Psoas muscle (tissue), 8 donors: ENCODE measurements at places on chromosomes 12 and 14. TPM values are rescaled to one million over a fixed set of nuclear protein-coding genes. Genes with fewer than 3 reads are reported as not detected.

KLRC2 gene
- not detected for total RNA-seq

RAD9B gene
- 4.2 TPM for total RNA-seq

MAPK1IP1L gene
- 34.1 TPM for total RNA-seq

TAS2R43 gene
- 0.36 TPM for total RNA-seq

ACSS3 gene
- 15.4 TPM for total RNA-seq

IL31 gene
- total RNA-seq, result not detected

RHOJ gene
- total RNA-seq, result 7.5 TPM

IQSEC3 gene
- total RNA-seq, result 0.58 TPM

A2ML1 gene
- total RNA-seq, result not detected

OR4Q3 gene
- total RNA-seq, result not detected

RAPGEF3 gene
- total RNA-seq, result 5.1 TPM

PAPLN gene
- 0.57 TPM for total RNA-seq

KRT77 gene
- total RNA-seq, result not detected

FOXG1 gene
- total RNA-seq, result not detected

IL26 gene
- total RNA-seq, result not detected

SERPINA12 gene
- total RNA-seq, result not detected

C12orf54 gene
- 2.0 TPM for total RNA-seq

STYK1 gene
- total RNA-seq, result 0.18 TPM

TAS2R30 gene
- total RNA-seq, result 0.25 TPM

DNAH10 gene
- total RNA-seq, result not detected

BIN2 gene
- total RNA-seq, result 1.6 TPM

CISTR gene
- not detected for total RNA-seq

FAM186B gene
- total RNA-seq, result 0.63 TPM

SYNE2 gene
- 154 TPM for total RNA-seq

CEP290 gene
- total RNA-seq, result 5.6 TPM
